Bone marrow (tissue), 2 donors: ENCODE measurements at places on chromosomes 2 and 18.

DNA sequence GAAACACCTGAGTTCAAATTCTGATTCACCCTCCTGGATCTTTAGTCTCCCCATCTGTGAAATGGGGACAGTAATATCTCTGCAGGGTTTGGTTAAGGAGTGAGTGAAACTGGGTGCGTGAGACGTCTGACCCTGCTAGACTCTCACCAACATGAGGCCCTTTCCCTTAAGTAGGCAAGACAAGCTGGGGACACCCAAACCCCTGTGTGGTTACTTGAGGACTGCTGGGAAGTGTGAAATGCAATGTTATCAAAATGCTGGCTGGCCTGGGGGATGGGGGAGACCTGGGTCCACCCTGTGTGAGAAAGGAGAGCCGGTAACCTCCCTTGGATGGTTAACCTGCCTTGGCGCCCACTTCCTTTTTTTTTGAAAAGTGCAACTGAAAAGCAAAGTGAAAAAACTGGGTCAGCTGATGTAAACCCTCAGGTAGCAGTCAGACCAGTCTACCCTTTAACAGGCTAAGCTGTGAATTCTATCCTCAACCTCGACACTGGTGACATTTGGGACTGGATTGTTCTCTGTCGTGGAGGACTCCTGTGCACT is 82.3 kb downstream of the INPP5D start:
- no peak for DNase-seq

DNA sequence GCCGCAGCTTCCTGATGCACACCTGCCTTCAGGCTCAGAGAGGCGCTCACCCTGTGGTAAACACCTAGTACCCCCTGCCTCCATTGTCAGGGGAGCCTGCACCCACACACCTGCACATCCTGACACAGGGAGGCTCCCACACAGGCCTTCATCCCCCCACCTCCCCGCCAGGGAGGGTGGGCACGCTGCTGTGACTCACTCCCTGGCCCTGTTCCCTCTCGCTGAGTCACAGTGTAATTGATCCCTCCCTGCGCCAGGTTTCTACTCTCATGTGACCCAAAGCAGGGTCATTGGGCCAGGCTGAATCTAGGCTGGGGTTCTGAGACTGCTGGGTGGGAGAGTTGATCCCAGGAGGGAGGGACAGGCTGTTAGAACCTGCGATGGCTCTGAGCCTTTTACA is 8.5 kb upstream of the CELF4 start:
- no peak for DNase-seq

GRCh38 chr2:28437149-28437835 is 44.6 kb downstream of the FOSL2 start:
- DNase-seq, result no peak

- no peak for DNase-seq
Measured at GRCh38 chr2:151845884-151846283, 17.7 kb upstream of the ARL5A start.

GRCh38 chr2:241461693-241462677 is 46.4 kb downstream of the STK25 start:
- no peak for DNase-seq

DNA sequence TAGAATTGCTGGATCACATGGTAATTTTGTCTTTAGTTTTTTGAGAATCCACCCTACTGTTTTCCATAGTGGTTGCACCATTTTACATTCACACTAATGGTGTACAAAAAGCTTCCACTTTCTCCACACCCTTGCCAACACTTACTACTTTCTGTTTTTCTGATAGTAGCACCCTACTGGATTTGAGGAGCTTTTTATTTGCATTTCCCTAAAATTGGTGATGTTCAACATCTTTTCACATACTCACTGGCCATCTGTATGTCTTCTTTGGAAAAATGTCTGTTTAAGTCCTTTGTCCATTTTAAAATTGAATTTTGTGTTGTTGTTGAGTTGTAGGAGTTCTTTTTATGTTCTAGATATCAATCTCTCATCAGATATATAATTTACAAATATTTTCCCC is 3.5 kb downstream of the POLR1A start:
- DNase-seq, result no peak

- no peak for DNase-seq
Measured at GRCh38 chr2:64727013-64727767, 73.5 kb upstream of the SERTAD2 start.

GRCh38 chr18:54830866-54831265 is 2.6 kb downstream of the RAB27B start:
- DNase-seq, result no peak

DNA sequence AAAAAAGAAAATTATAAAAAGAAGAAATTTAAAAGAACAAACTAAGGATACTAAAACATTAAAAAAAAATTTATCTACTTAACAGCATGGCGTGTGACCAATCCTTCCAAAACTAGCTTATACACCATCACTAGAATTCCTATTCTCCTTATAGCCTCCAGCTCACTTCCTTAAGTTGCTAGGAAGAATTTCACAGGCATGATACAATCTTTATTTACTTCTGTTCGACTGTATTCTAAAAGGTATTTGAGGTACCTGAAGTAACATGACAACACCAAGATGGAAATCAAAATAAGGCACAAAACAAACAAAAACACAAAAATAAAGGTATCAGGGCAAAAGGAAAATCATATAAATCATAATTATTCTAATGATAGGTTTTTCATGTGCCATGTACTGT is 360.7 kb downstream of the FIGN start:
- DNase-seq, result no peak

- DNase-seq, result no peak
Measured at GRCh38 chr2:41924024-41924423, 123.8 kb upstream of the PKDCC start.

DNA sequence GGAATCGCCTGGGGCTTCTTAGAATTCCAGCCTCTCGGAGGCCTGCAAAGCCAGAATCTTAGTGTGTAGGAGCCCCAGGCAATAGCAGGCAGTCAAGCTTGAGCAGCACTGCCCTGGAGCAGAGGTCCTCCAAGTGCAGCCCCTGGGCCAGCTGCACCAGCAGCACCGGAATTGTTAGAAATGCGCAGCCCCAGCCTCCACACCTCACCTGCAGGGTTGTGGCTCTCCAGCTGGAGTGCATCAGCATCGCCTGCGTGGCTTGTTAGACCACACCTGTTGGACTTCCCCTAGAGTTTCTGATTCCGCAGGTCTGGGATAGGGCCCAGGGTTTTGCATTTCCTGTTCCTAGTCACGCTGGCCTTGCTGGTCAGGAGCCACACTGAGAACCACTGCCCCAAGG is 100.3 kb downstream of the ASAP2 start:
- no peak for DNase-seq

- DNase-seq, result no peak
Measured at GRCh38 chr2:206456078-206456754, 12.9 kb downstream of the ADAM23 start.

GRCh38 chr2:44731505-44731904 is 210.0 kb upstream of the SIX3 start:
- no peak for DNase-seq

GRCh38 chr2:202237787-202238233 is 587 bp downstream of the SUMO1 start:
- no peak for DNase-seq

DNA sequence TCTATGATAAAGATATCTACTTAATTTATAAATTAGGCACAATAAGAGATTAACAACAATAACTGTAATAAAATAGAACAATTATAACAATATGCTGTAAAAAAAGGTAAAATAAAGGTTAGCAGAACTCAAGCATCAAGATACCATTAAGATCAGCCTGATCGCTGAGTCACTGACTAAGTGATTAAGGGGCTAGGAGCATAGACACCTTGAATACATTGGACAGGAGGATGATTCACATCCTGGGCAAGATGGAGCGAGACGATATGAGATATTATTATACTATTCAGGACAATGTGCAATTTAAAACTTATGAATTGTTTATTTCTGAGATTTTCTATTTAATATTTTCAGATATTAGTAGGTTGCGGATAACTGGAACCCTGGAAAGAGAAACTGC is 1277.8 kb upstream of the ZEB2 start:
- DNase-seq, result no peak

GRCh38 chr2:144572977-144573376 is 53.1 kb upstream of the ZEB2 start:
- no peak for DNase-seq

GRCh38 chr18:70600225-70600925 is 311.5 kb downstream of the SOCS6 start:
- DNase-seq, result no peak

DNA sequence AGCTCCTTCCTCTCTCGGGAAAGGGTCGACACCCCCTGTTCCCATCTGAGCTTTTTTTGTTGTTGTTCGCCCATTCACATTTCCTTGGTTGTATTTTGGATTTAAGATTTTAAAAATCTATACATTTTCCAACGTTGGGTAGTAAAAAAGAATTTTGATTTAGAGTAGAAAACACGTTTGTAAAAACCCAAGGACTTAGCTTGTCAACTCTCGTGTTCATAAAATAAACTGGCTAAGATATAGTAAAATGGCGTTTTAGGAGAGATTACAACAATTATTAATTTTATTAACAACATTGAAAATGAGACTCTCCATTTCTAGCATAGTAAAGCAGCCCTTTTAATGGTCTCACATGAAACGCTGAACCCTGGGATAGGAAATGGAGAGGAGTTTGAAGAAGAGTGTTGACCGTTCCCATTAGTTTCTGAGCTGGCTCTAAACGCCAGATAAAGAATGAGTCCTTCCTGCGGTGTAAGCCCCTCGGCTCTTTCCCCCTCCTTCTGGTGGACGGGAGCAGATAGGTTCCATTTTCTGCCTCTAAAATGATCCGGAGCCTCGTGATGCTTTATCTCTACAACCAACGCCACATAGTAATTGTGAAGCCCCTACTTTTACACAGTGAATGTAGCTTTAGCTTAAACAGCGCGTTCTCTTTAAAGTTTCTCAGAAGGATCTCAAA is 24.0 kb upstream of the ZNF516 start:
- no peak for DNase-seq

- DNase-seq, result no peak
Measured at GRCh38 chr18:44946529-44947113, 265.9 kb downstream of the SETBP1 start.

- no peak for DNase-seq
Measured at GRCh38 chr2:230899287-230899686, 25.8 kb downstream of the GPR55 start.

DNA sequence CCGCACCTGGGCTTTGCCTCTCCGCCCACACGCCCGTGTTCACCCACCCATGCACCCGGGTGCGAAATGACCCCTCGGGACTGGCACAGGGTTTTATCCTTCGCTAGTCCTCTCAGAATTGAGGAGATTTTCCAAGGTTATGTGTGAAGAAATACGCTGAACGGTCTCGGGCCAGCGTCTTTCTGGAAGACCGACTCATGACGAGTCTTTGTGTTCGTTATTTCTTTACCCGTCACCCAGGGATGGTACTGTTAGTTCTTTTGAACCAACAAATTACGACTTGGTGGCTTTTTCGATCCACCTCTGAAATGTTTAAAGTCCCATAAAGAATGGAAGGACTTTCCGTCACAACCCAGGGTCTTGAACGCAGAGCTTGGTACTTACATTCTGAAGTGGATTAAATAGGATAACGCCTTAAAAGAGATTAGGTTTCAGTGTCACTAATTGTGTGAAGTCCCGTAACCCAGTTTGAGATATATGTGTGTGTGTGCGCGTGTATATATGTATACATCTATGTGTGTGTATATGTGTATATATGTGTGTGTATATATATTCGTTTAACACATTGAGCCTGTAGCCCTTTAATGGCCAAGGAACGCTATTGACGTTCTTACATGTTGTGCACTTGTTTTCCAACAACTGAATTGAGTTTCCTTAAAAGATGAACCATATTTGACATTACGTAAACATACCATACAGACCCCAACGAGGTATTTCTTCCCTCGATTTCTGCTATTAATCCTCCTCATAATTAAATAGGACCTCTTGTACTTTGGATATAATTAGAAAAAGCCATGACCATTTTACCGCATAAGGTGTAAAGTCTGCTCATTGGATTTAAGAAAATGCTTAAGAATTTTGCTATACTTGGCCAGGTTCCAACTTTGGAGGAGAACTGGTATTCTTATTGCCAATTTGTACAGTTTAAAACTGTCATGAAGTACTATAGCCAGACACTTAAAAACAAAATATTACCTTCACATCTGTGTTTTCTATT is 889 bp downstream of the ZC3H15 start:
- DNase-seq, result no peak
